ENCODE measurements at places on chromosomes 16 and 17. TPM values are rescaled to one million over a fixed set of nuclear protein-coding genes. Genes with fewer than 3 reads are reported as not detected.

Gene KCNJ12
- 5.8 TPM for total RNA-seq

Gene MPP3
- 19.5 TPM for total RNA-seq

- no peaks in the 10 kb centered on the region for H3K4me1 ChIP-seq
- H3K27me3 ChIP-seq: no peaks in the 10 kb centered on the region
- no peaks in the 10 kb centered on the region for H3K36me3 ChIP-seq
- DNase-seq: no peak
- H3K27ac ChIP-seq: no peak overlapping the region
These were observed 460.0 kb downstream of the HS3ST3B1 start for GRCh38 chr17:14760719-14761411.

- H3K27ac ChIP-seq: no peak overlapping the region
- H3K4me1 ChIP-seq: no peaks in the 10 kb centered on the region
- no peak for DNase-seq
These were observed 11.3 kb upstream of the AXIN2 start for GRCh38 chr17:65572581-65573281.

DNA sequence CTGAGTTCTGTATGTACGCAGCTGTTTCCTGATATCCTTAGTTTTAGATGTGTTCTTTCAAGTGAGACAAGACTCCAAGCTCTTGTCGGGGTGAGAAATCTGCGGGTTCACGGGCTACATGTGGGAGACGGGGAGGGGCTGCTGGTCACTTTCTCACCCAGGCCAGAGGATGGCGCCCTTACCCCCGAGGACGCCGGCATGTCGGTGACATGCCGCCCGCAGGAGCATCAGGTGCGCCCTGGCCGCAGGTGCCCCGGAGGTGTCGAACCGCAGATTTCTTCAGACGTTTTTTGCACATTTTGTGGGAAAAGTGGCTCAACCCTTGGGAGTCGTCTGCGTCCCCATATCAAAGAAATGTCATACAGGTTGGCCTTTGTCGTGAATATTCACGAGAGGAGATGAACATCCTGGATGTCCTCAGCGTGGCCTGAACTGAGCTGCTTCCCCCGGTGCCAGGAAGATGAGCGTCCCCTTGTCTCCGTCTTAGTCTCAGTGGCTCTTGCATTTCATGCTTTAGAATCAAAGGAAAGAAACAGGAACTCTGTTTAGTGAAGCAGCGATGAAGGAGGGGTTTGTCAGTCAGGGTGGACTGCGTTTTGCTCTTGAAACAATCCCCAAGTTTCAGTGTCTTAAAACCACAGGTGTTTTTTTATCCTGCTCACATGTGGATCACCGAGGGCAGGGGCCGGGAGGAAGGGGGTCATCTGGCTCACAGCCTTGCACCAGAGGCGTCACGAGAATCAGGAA is 75.4 kb upstream of the ZNF750 start:
- no peak for DNase-seq
- H3K27ac ChIP-seq: no peak overlapping the region
- no peak overlapping the region for H3K4me3 ChIP-seq
- H3K27me3 ChIP-seq: no peaks in the 10 kb centered on the region
- H3K36me3 ChIP-seq: peaks cover 12% of the 10 kb centered on the region

All from HCT116 (cell line).